ENCODE measurements at places on chromosomes 3 and 15. TPM values are rescaled to one million over a fixed set of nuclear protein-coding genes. Genes with fewer than 3 reads are reported as not detected.

The PP2D1 gene
- total RNA-seq = not detected

The CHRM5 gene
- not detected for total RNA-seq

The MESP2 gene
- not detected for total RNA-seq

The ABHD17C gene
- total RNA-seq = 1.3 TPM
